Upper lobe of left lung (tissue), 6 donors: ENCODE measurements at places on chromosomes 2 and 18. TPM values are rescaled to one million over a fixed set of nuclear protein-coding genes. Genes with fewer than 3 reads are reported as not detected.

Gene PRKAG3
- not detected for total RNA-seq

GRCh38 chr2:209565896-209566582 lies 142.2 kb downstream of the MAP2 start:
- DNase-seq: peak; percentile 58

DNA sequence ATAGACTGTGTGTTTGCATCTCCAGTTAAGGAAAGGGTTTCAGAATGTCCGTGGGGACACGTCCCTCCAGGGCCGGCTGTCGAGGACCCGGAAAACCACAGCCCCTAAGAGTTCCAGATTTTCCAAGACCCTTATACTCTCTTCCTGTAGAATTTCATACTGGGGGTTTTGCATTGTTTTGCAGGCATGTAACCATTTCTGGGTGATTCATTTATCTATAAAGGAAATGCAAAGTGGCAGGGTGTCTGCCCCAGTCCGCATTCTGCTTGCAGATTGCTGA lies 8.5 kb downstream of the SP9 start:
- DNase-seq: no peak

- DNase-seq: no peak
Observed at GRCh38 chr2:46073540-46074046, 223.6 kb upstream of the EPAS1 start.

Gene PROM2
- total RNA-seq: 5.9 TPM

Gene DSG1
- total RNA-seq: not detected

Gene POTEC
- not detected for total RNA-seq

- DNase-seq: no peak
Observed at GRCh38 chr2:227615181-227615580, 541 bp upstream of the SCYGR3 start.

DNA sequence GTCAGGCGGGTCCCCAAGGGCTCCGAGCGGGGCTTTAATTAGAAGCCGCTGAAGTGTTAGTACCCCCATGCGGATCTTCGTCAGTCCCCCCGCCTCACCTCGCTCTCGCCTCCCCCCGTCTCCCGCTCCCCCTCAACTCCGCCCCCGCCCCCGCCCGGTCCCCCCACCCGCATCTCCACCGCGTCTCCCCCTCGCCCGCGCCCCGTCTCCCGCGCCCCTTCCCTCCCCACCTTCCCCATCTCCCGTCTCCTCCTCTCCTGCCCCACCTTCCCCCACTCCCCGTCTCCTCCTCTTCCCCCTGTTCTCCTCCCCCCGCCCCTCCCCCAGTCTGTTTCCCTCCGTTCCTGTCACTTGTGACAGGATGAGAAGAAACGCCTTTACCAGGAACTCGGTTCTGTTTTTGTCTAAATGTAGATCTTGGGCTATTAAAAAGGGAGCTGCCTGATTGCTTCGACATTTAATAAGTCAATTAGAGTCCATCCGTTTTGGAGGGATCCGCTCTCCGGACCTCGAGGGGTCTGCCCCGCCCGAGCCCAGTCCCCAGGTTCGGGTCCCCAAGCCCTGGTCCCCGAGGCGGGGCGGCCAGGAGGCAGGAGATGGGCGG lies 969 bp upstream of the ALKAL2 start:
- DNase-seq: no peak
